ENCODE measurements at places on chromosomes 6 and 20.

- DNase-seq = no peak
These were observed 6.9 kb downstream of the SNAP25 start for GRCh38 chr20:10225439-10226060.

DNA sequence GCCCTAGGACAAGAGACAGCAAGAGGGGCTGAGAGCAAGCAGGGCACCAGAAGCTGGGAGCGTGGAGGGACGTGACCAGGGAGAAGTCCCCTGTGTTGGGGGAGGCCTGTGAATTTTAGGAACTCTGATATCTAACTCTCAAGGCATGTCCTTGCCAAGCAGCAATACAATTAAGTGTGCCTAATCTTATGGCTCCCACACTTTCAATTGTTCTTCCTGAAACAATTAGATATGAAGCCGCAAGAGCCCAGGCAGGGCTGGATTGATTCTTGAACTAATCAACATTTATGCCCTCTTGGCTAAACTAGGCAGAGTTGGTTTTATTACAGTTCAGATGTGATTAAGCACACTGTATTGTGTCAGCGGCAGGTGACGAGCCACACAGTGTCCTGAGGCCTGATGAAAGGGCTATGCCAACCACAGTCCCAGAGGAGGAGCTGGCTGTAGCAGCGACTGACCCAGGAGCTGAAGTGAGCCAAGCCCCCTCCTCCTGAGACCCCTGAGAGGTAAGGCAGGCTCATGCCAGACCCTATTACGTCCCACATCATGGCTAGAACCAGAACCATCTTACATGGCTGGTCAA, 4.2 kb upstream of the MAVS start:
- DNase-seq = no peak

DNA sequence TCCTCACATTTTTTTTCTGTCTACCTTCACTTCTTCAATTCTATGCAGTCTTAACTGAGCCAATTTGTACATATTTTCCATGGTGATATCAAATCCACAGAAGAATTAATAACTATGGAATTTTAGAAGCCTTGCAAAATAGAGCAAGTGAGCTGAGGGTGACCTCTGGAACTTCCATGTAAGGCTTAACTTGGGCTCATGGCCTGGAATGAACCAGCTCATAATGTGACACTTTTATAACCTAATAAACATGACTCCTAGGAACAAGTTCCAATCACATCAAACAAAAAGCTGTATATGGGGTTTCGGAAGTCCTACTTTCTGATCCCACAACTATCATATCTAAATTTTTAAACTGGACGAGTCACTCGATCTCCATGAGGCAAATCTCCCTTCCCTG, 232.4 kb downstream of the FOXA2 start:
- DNase-seq = no peak

DNA sequence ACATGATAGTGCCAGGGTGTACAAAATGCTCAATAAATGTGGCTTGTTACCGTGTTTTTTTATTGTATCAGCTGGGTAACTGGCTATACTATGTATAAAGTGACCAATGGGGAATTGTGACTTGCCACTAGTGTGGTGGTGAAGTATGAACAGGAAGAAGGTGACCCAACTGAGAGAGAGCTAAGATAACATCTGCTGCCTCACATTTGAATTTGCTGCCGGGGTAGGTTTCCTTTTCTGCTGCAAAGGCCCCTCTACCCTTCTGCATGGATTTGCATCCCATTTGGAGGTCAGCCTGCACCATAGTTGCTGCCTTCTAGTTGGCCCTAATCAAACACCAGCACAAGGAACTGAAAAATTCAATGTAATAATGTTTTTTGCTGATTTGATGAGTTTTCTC, 24.1 kb downstream of the IL17A start:
- DNase-seq = no peak
